SJSA1 (cell line): ENCODE measurements at places on chromosomes 6 and 20.
A peak's percentile ranks its signal among the peaks of the same experiment; 100 is the strongest.

- DNase-seq = no peak
Observed at GRCh38 chr6:108078191-108078590, 3.6 kb upstream of the OSTM1 start.

GRCh38 chr6:34528996-34529664 lies 27.0 kb downstream of the SPDEF start:
- no peak for DNase-seq

DNA sequence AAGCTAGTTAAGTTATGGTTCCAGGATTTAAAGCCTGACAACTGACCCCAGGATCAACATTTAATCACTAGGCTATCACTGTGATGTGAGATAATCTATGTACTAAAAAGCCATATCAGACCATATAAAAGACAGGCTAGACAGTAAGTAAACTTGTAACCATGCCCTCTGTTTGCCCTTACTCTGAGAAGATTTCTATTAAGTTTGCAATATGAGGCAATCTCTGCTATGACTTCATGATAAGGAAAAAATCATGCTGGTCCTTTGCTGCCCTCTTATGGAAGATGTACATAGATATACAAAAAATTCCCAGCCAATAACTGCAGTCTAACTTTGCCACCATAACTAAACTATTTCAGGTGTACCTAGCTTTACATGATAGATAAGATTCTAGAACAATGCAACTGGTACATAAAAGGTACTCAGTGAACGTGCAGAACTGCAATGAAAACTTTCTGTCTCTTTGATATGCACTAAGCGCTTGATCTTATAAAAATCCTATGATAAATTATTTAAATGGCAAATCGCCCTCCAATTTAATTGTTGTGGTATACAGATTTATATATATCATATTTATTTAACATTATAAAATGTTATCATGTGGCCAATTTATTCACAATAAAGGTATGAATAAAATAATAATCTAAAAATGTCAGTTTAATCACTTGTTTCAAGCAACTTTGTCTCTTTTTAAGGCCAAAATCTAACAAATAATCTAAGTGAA lies 70.5 kb downstream of the FAM217A start:
- peak; percentile 49 for DNase-seq

- DNase-seq = peak; percentile 82
Observed at GRCh38 chr6:30885999-30886896, 1.9 kb downstream of the DDR1 start.

GRCh38 chr6:156775717-156776116 lies 1.5 kb upstream of the ARID1B start:
- DNase-seq = no peak

DNA sequence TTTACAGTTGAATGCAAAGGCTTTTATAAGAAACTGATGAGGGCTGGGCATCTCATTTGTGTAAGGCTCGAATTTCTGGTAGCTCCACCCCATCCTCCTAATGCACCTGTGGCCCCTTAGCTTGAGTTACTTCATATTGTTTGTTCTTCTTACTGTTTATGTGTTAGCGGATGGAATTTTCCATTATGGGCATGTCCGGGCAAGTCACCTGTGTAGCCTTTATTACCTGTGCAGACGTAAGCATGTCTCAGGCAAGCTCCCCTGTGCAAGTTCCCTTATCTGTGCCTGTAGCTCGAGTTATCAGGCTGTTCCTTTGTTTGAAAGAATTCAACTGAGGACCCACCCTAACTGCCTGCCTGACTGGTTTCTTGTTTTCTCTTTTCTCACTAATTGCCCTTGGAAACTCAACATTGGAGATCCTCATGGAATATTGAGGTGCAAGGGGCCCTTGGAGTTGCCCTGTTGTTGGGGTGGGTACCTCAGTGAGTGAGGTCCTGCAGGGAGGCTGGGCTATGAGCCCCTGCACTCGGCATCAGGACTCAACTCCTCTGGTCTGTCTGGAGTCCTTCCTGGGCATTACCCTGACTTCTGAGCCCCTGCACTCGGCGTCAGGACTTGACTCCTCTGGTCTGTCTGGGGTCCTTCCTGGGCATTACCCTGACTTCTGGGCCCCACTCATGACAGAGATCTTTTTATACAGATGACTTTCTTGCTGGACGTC lies 207.9 kb upstream of the SULF2 start:
- DNase-seq = no peak

- DNase-seq = peak; percentile 93
Observed at GRCh38 chr6:3438190-3439167, 18.4 kb downstream of the SLC22A23 start.

DNA sequence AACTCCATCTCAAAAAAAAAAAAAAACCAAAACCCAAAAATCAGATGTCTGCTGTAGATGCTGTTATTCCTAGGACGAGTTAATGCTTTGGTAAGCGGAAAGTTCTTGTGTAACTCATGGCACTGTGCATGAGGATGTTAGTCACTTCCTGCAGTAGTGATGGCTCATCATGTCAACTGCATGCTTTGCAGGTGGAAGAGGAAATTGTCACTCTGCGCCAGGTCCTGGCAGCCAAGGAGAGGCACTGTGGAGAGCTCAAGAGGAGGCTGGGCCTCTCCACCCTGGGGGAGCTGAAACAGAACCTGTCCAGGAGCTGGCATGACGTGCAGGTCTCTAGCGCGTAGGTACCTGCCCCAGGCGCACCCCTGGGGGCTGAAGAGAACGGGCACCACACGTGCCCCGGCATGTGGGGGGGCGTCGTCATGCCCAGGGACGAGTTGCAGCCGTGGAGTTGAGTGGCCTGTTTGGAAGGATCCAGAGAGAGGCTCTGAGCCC lies 8.5 kb downstream of the TPD52L2 start:
- DNase-seq = no peak

DNA sequence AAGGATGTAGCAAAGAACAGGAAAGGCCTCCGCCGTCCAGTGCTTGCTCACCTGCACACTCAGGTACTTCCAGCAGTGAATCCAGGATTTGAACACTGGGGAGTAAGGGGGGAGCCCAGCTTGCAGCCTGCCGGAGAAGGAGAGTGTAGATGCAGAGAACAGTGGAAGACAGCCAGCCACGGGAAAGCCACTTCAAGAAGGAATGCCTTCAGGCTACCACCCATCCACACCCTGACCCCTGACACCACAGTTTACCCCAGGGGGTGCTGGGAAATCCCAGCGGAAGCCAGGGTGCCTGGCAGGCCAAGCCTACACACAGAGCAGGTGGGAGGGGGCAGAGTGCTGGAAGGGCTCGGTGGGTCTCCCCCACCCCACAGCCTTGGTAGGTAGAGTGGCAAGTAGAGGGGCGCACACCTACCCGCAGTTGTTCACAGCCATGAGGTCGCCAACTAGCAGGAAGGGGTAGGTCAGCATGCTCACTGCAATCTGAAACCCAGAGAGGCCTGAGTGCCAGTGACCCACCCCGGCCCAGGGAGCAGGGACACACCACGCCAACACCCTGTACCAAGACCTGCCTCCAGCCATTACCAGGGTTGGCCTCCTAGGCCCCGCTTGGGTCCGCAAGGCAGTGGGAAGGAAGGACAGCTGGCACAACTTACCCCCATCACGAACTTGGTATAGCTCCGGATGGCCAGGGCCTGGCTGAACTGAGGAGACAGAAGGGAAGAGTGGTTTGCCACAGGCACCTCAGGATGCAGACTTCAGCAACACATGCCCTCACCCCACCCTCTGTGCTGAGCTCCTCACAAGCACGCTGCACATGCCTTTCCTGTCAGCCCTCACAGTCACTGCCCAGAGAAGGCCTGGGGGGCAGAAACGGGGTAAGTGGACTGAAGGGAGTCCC lies 15.7 kb downstream of the PI16 start:
- no peak for DNase-seq
